SK-N-SH treated with all-trans-retinoic acid at 6 μM for 48 hours (cell line): ENCODE measurements at places on chromosomes 2 and 18.

GRCh38 chr18:62138461-62139235 is 48.2 kb downstream of the PIGN start:
- ATAC-seq, result no peak

DNA sequence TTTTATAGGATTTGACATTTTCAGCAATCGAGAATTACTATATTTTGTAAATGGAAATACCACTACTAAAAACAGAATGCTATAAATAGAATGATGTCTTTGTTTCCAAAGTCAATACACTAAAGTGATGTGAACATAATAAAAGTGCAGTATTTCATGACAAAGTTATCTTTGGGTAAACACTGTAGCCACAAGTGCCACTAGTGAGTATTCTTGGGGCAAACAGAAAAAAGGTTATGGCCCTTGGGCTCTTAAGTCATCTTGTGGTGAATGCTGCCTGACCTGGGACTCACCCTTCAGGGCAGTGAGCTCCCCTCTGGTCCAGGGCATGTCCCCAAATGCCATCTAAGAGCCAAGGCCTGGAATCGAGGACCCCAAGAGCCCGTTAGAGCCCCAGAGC is 99.2 kb upstream of the KYNU start:
- ATAC-seq, result no peak

DNA sequence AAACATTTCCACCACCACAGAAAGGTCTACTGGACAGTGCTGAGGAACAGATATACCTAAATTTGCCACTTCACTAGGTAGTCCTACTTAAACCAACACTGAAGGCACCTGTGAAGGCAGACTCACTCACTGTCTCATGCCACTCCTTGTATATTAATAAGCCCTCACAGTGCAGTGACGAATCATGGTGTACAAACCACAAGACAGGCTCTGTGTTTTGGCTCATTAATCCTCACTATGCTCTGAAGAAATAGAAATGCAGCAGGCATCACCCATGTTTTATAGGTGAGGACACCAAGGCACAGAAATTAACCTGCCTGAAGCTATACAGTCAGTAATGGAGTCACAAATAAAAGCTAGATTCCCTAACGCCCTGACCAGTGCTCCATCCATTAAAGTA is 44.3 kb downstream of the BARD1 start:
- ATAC-seq, result no peak

- ATAC-seq, result no peak
These were observed 39.3 kb downstream of the RAB10 start for GRCh38 chr2:26072925-26073768.

DNA sequence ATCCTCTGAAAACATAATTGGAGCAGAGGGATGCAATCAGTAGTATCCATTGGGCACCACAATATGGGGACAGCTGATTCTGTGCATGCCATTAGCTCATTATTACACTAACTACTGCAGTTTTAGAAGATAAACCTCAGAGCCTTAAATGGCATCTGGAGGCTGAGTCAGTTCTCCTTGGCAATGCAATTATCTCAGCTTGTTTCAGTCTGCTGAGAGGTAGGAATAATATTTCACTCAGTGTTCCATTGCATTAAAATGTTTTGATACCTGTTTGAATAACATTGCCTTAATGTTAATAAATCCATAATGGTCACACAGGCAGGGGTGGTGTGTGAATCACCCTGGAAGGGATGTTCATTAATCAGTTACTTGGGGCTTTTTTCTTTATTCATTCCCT is 309.6 kb downstream of the LRRTM1 start:
- no peak for ATAC-seq

DNA sequence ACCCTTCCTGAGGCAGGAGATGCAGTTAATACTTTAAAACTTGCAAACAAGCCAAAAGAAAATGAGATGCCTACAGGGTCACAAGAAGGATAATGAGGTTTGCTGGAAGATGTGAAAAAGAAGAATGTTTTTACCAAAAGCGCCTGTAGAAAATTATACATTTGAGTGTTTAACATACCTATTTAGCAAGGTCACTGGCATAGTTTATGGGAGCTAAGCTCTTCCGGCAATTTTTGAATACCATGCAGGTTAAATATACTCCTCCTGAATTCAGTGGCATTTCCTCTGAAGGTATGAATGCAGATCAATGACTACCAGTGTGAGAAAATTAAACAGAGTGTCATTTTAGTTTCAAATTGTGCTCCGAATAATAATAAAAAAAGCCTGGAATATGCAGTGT is 21.2 kb upstream of the MAP3K20 start:
- peak; percentile 70 for ATAC-seq

DNA sequence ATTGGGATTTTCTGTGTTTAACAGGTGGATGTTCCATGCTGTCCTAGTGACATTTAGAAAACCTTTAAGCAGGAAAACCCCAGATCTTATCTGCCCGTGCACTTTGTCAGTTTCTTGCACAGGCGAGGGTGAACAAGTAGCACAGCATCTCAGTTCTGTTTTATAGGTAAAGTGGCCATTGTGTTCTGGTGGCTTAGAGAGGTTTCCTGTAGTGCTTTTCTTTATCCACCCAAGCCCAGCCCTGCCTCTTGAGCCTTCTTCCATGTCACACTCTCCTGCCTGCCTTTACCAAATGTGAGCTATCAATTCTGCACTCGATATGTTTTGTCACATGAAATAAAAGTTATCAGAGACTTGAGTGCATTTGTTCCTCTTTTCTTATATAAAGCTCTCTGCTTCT is 135.3 kb upstream of the NOSTRIN start:
- no peak for ATAC-seq

DNA sequence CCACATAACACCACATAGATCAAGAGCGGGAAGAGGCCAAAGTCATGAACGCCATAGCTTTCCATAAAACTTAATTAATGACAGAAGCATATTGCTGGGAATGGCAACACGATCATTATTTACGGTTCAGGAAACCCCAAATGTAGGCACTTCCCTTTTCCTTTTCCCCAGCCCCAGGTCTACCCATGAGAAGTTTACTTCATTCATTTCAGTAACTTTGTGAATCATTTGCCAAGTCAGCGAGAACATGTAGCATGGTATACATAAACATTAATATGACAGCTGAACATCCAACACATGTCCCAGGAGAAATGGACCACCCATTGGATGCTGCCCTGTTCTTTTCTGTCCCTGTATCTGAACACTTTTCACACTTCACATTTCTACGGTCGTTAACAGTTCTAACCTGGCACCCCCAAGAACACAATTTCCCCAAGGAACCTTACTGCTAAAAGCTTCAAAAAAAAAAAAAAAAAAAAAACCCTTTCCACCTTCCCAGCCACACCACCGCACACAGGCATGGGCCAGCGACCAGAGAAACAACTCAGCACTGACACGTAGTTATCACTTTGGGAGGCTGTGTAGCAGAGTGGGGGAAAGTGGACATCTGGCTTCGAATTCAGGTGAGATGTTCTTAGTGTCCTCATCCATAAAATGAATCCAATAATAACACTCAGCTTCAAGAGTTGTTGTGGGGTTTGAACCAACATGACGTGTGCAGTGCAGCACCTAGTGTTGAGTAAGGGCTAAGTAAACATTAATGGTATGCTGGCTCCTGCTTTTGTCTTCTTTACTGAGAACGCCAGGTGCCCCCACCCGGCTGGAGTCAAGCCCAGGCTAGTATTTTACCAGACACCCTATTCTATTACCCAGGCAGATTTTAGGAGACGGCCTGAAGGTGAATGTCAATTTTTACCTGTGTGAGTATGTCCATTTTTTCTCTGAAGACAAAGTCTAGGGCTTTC is 371.5 kb downstream of the LNPK start:
- no peak for ATAC-seq

DNA sequence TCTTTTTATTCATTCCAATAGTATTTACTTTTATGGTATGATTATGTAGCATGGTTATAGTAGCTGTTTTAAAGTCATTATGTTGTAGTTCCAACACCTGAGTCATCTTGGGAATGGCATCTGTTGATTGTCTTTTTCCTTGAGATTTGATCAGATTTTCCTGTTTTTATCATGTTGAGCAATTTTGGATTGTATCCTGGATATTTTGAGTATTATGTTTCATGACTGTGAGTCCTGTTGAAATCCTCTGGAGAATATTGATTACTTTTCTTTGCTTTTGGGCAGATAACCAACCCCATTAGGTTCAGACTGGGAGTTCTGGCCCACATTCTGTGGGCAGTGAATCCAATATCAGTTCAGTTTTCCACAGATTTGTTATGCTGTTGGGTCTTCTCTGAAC is 163.2 kb upstream of the SPRED2 start:
- ATAC-seq, result no peak

DNA sequence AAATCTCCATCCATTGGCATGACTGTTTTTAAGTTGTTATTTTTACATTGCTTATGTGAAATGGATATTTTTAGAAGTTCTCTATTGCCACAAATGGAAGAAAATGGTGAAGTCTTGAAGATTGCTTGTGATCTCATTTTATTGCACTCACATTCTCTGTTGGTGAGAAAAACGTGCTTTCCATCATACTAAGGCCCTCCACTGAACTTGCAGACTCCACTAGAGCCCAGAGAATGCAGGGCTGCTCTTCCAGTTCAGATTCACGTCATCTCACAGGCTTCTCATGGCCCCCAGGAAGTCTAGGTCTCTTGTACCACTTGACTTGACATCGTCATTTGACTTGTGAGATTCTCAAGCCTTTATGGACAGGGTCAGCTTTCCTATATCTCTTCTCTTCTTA is 254.8 kb upstream of the COPS8 start:
- no peak for ATAC-seq

DNA sequence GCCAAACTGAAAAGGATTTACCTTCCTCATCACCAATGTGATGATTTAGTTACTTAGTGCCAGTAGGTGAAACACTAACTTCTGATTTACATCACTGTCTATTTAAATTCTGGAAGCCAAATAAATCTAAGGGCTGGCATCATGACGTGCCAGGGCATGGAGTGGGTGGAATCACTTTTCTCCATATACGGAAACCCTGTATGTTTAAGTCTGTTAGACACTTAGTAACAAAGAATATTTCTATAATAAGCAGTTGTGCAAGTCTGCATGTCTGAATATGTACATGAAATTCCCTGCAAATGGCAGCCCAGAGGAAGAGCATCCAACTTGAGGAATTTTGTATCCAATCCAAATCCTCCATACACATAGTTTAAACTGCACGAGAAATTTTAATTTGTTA is 243.1 kb upstream of the SMAD7 start:
- ATAC-seq, result no peak

- ATAC-seq, result peak; percentile 2; the same call in 2 of the 3 replicates
These were observed 1.1 kb upstream of the NEDD4L start for GRCh38 chr18:58042826-58043490.

- ATAC-seq, result no peak
These were observed 164.1 kb upstream of the FOSL2 start for GRCh38 chr2:28228434-28228995.

DNA sequence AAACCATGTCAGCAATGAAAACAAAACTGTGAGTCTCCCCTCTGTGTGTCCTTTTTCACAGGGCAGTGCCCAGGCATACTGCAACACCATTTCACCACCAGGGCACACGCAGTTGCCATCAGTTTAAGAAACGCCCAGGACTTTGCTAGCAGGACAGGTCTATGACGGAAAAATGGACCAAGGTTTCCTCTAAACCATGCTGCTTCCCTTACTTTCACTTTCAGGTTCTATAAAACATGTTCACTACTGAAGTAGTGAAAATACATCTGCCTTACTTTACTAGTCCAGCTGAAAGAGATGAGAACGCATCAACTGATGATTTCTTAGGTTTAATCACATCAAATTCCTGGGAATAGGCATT is 110.5 kb downstream of the TCF4 start:
- peak; percentile 81 for ATAC-seq

DNA sequence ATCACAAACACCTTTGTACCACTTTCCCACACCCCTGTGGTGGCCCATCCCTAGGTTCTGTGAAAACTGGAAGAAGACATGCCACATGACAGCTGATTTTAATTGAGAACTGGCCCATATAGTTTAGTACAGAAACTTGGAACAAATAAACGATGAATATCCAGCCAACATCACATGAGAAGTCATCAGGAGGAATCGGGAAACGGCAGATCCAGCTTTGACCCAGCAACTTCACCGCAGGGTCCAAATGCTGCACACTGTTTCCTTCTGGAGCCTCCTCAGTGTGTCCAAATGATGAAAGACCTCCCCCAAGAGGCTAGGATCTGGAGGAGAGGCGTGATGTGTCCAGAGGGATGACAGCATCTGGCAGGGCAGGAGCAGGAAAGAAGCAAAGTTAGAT is 75.5 kb downstream of the COPS8 start:
- no peak for ATAC-seq

- no peak for ATAC-seq
These were observed 38.6 kb upstream of the SNORC start for GRCh38 chr2:232831496-232831895.

GRCh38 chr2:37555457-37555856 is 116.0 kb downstream of the CDC42EP3 start:
- no peak for ATAC-seq

GRCh38 chr18:78586586-78586985 is 393.0 kb upstream of the SALL3 start:
- no peak for ATAC-seq

DNA sequence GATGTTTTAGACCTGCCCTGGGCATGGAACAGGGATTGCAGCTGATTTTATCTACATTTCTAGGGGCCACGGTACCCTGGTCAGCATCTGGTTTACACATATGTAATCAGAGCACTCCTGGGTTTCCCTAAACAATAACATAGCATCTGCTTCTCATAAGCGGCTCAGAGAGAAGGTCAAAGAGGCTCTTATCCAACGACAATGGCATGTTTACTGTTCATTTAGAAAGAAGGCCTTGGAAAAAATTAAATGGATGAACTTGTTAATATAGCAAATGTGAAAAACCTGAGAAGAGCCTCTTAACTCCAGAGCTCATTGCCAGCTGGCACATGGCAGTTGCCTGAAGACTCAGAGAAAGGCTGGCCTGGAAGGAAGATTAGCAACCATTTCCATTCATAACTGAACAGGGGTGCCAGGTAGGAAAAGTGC is 202.8 kb upstream of the THUMPD2 start:
- peak; percentile 44; the same call in 1 of the 3 replicates for ATAC-seq

DNA sequence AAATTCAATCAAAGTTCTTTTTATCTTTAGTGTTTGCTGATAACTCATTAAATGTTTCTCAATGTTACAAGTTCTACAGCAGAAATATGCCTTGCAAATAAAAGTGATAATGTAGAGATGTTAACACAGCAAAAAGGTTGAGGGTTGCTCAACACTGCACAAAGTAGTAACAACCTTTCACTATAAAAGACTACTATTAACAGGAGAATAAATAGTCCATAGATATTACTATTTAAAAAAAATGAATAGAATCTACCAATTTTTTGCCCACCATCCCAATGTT is 378.1 kb downstream of the RBM43 start:
- no peak for ATAC-seq

DNA sequence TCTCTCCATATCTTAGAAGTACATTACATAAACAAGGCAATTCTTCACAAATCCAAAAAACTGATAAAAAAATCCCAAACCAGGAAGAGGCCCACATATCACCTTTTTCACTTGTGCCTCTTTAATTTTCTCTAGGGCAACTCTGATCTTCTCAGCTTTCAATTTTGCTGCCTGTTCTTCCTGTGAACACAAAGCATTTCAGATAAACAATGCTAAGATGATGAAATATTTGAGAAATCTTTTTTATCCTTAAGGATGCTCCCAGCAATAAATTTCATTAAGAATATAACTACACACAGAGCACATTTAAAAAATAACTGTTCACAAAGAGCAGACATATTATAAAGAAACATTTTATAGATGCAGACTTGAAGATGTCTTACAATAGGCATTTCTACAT is 73.4 kb downstream of the RAPH1 start:
- ATAC-seq, result no peak

- ATAC-seq, result peak; percentile 56
These were observed 93.5 kb upstream of the ITGB6 start for GRCh38 chr2:160293391-160294091.

- ATAC-seq, result peak; percentile 80
These were observed 10.0 kb upstream of the GBX2 start for GRCh38 chr2:236177967-236178889.
